ENCODE measurements at places on chromosomes 6 and 20. TPM values are rescaled to one million over a fixed set of nuclear protein-coding genes. Genes with fewer than 3 reads are reported as not detected.

GLP1R gene
- total RNA-seq, result not detected

FOXQ1 gene
- not detected for total RNA-seq

C6orf132 gene
- total RNA-seq, result 0.10 TPM

CCN6 gene
- not detected for total RNA-seq

BEND6 gene
- not detected for total RNA-seq

OR2H1 gene
- total RNA-seq, result not detected

DNA sequence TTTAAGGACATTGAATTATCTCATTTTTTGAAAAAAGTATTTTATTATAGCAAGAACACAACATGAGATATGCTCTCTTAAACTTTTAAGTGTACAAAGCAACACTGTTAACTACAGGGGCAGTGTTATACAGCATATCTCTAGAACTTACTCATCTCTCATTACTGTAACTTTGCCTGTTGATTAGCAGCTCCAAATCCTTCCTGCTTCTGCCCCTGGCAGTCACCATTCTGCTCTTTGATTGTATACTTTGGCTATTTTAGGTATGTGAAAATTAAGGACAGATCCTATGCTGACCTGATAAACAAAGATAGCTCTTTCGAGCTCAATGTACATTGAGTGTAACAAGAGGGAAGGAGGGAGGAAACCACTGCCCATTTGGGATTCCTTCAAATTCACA lies 1349.8 kb upstream of the GJE1 start:
- no peak overlapping the region for H3K4me3 ChIP-seq
- DNase-seq, result no peak
- H3K4me1 ChIP-seq, result no peaks in the 10 kb centered on the region
- H3K27ac ChIP-seq, result no peak overlapping the region
- H3K36me3 ChIP-seq, result no peaks in the 10 kb centered on the region
- peaks cover 4% of the 10 kb centered on the region for H3K27me3 ChIP-seq

DNA sequence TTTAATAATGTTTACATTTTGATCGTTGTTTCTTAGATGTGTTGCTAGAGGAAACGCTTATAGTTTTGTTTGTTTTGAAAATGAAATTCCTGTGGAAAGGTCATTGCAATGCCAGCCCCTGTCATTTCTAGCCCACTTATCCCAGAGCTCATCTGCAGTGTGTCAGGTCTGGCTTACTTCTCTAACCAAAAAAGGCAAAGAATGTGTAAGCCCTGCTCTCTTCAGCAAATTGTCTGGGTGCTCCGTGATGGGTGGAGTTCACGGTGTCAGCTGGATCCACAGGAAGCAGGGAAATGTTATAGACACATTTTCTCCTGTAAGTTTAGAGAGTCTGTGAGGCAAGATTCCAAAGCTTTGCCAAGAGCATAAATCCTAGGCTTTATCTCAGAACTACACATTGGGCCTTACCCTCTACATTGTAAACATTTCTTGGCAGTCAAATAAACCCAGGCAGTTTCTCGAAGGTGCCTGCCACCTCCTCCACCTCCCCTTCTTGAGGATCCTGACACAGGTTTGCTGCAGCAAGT lies 50.9 kb downstream of the RPRD1B start:
- peaks cover 56% of the 10 kb centered on the region for H3K36me3 ChIP-seq
- H3K4me3 ChIP-seq, result no peak overlapping the region
- no peak overlapping the region for H3K27ac ChIP-seq
- H3K27me3 ChIP-seq, result no peaks in the 10 kb centered on the region
- no peaks in the 10 kb centered on the region for H3K4me1 ChIP-seq

DNA sequence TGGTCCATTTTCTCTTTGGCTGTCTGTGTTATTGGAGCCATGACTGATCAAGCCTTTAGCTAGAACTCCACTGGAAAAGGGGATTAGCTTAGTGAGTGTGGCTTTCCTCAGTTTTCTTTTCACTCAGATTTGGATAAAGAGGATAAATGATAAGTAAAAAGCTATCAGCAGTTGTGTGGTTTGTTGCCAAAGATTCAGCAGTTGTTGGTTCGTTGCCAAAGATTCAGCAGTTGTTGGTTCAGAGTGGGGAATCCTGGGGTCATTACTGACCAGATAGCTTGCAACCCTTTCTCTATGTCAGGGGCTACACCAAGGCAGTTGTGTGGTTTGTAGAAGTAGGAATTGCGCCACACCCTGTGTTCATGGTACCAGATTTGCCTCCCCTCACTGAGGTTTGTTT lies 107.7 kb upstream of the SCP2D1 start:
- H3K4me3 ChIP-seq, result no peak overlapping the region
- H3K27me3 ChIP-seq, result no peaks in the 10 kb centered on the region

DNA sequence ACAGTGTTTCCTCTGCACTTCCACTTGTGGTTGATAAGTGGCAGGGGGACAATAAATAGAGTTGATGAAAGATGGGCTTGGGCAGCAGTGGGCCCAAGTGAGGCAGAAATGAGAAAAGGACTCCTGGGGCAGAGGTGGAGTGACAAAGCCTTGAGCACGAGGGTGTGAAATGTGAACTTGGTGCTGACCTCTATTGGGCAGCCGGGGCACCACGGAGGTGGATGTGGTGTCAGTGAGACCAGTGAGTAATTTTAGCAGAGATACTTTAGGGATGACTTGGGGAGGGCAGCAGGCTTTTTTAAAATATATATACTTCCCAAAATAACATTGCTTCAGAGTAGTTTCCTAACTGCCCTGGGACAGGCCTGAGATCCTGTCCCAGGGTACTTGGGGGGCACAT lies 30.6 kb upstream of the MYLK2 start:
- DNase-seq, result no peak
- no peak overlapping the region for H3K4me3 ChIP-seq

DNA sequence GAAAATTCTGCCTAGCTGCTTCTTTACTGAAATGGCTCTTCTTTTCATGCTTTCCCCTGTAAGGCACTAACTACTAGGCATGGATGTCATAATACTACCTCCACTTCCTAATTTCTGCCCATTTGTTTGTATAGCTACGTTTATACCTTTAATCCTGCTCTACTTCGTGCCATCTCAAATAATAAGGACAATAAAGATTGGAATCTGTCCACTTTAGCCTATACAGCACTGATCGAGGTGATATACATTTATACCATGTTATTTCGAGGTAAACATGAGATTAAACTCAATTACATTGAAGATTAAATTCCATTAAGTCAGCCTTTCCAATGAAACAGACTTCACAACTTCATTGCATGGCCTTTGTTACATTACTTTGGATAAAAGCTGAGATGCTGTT lies 390.6 kb upstream of the MARCKS start:
- no peak overlapping the region for H3K4me3 ChIP-seq
- no peaks in the 10 kb centered on the region for H3K36me3 ChIP-seq
- no peak overlapping the region for H3K27ac ChIP-seq
- no peaks in the 10 kb centered on the region for H3K27me3 ChIP-seq
- DNase-seq, result no peak
- no peaks in the 10 kb centered on the region for H3K4me1 ChIP-seq

- H3K27me3 ChIP-seq, result peaks cover 15% of the 10 kb centered on the region
- H3K4me1 ChIP-seq, result peaks cover 12% of the 10 kb centered on the region
- no peak overlapping the region for H3K4me3 ChIP-seq
Measured at GRCh38 chr20:51711426-51711825, 56.8 kb downstream of the ATP9A start.

DNA sequence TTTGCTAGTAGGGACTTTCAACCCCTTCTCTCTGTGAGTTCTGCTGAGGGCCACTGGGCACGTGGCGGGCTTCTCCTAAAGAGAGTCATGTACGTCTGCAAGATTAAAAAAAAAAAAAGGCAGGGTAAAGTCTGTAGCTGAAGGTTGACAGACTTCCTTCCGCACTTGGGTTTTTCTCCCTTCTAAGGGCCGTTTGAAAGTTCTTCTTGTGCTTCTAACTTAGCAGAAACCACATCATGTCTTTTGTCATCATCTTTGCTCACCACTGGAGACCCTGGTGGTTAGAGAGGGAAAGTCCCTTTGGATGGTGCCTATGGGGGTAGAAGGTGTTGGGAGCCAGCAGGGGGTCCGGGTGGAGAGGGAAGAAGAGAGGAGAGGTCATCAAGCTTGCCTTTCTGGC lies 31.4 kb downstream of the PRDM1 start:
- no peak overlapping the region for H3K4me3 ChIP-seq
- peaks cover 86% of the 10 kb centered on the region for H3K4me1 ChIP-seq
- peak overlapping the region; percentile 68 for H3K27ac ChIP-seq
- DNase-seq, result peak; percentile 66
- H3K36me3 ChIP-seq, result peaks cover 8% of the 10 kb centered on the region
- H3K27me3 ChIP-seq, result peaks cover 6% of the 10 kb centered on the region

GRCh38 chr6:109854541-109855308 lies 123.4 kb upstream of the GPR6 start:
- no peak for DNase-seq
- no peak overlapping the region for H3K27ac ChIP-seq
- no peaks in the 10 kb centered on the region for H3K36me3 ChIP-seq
- no peaks in the 10 kb centered on the region for H3K27me3 ChIP-seq
- no peak overlapping the region for H3K4me3 ChIP-seq
- no peaks in the 10 kb centered on the region for H3K4me1 ChIP-seq

DNA sequence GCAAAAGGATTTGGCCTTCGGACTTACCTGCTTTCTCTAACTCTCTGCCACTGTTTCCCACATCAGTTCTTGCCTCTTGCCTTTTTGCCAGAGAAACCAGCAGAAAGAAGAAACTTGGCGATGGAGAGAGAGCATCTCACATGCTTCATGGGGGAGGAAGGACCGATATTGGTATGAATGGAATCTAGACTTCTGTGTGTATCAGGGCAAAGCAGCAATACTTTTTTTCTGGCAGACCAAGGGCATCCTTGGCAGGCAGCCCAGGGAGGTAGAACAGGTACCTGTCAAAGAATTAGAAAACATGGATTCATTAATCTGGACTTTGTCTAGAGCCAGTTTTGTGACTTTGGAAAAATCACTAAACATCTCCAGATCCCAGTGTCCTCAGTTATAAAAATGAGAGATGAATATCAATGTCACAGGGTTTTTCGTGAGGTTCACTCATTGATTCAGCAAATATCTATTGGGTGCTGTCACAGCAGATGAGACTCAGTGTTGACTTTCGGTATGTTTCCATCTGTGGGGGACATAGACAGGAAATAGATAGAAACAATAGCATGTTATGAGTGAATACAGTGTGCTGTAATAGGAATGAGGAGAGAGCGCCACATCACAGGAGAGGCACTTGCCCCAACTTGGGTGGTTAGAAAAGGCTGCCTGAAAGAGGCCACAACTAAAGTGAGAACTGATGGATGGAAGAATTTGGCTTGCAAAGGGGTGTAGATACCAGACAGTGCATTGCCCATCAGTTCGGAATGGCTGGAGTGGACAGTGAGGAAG lies 114.1 kb downstream of the CD83 start:
- H3K27ac ChIP-seq, result no peak overlapping the region
- no peaks in the 10 kb centered on the region for H3K27me3 ChIP-seq
- peaks cover 3% of the 10 kb centered on the region for H3K4me1 ChIP-seq
- H3K4me3 ChIP-seq, result no peak overlapping the region
- H3K36me3 ChIP-seq, result no peaks in the 10 kb centered on the region

DNA sequence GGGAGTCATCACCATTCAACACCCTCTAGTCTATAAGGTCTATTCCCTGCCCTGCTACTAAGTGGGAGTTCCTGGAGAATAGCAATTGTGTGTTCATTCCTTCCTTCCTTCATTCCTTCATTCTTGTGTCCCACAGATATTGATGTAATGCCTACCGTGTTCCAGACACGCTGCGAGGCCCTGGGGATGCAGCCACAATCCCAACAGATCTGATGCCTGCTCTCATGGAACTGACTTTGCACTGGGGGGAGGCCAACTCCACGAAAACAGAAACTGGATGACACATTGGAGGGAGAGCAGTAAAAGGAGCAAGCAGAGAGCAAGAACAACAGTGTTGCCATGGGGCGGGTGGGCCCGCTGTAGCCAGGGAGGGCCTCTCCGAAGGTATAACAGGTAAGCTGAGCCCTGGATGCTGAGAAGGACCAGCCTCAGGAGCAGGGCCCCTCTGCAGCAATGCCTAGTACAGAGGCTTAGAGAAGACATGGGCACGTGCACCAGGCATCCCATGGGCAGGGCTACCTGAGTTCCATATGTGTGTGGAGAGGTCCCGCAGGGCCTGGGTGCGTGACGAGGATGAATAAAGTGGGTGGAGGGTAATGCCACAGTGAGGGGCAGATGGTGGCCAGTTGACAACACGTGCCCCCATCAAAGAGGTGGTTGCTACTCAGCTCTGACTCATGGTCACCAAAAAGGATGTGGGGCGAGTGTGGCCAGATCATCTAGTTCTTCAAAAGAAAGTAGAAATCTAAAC lies 173.9 kb downstream of the NFATC2 start:
- no peak for DNase-seq
- peaks cover 3% of the 10 kb centered on the region for H3K27me3 ChIP-seq
- peaks cover 9% of the 10 kb centered on the region for H3K4me1 ChIP-seq
- H3K36me3 ChIP-seq, result peaks cover 2% of the 10 kb centered on the region

DNA sequence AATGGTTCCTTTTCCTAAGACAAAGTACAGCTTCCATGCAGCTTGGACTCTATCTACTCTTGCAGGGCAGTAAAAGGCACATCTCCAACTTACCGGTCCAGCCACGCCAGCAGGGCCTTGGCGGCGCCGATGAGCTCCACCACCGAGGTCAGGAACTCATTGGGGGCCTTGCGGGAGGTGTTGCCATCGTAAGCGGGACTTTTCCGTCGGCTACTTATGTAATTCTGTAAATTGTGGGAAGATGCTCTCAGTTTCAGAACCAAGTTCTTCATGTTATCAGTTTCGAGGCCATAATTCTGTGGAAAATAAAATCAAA lies 68.5 kb downstream of the CNKSR3 start:
- H3K36me3 ChIP-seq, result no peaks in the 10 kb centered on the region
- H3K27ac ChIP-seq, result no peak overlapping the region

Data from activated CD4-positive, alpha-beta memory T cell treated with anti-CD3 and anti-CD28 coated beads, Interleukin-2, amount 10 ng/mL, durations not matched to agents 7 days and 5 days (primary cell).